ENCODE measurements at places on chromosomes 7 and 10.

DNA sequence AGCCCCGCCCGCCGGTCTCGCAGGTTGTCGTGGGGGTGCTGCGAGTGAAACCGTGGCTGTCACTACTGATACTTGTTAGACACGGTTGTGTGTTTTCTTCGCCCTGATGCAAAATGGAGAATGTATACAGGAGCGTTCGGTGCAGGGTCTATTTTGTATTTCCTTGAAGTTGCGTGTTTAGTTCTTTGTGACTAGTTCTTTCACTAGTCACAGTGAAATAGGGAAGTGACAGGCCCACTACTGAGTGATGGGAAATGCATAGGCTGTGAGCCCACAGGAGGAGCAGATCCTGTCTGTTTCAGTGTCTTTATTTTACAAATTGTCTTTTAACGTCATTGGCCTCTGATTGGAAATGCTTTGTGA lies 675 bp downstream of the ABRAXAS2 start:
- DNase-seq: no peak

DNA sequence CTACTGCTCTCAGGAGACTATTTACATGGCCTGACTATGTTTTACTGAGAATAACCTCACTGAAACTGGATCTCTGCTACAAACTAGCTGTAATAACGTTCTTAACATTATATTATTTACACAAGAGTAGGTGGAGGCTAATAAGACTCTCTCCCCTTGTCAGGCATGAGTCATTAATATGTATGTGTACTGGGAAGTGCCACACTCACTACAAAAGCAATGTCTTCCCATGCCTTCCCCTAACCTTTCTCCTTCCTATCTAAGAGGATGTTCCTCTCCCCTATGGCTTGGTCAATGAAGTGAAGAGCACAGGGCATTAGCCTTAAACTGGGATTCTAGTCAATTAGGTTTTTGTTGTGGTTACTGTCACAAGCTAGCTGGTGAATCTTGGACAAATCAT lies 147.9 kb downstream of the DGKB start:
- DNase-seq: no peak

DNA sequence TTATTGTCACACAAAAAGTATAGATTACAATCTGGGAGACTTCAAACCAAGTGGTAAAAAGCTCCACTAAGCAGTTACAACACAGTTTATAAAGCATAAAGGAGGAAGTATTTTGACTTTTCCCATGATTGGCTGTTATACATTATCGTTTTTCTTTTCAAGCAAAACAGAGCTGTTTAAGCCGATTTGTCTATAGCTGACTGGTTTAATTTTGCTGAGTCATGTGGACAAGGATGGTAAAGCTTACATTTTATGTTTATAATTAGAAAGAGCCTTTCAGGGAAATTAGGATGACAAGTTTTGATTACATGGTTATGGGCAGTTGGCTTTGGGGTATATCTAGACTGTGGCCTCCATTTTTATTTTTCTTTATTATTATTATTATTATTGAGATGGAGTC lies 152.5 kb upstream of the STK17A start:
- DNase-seq: no peak

GRCh38 chr7:72925546-72926120 lies 738 bp downstream of the POM121 start:
- DNase-seq: no peak

GRCh38 chr7:151827620-151828019 lies 49.3 kb downstream of the PRKAG2 start:
- no peak for DNase-seq

DNA sequence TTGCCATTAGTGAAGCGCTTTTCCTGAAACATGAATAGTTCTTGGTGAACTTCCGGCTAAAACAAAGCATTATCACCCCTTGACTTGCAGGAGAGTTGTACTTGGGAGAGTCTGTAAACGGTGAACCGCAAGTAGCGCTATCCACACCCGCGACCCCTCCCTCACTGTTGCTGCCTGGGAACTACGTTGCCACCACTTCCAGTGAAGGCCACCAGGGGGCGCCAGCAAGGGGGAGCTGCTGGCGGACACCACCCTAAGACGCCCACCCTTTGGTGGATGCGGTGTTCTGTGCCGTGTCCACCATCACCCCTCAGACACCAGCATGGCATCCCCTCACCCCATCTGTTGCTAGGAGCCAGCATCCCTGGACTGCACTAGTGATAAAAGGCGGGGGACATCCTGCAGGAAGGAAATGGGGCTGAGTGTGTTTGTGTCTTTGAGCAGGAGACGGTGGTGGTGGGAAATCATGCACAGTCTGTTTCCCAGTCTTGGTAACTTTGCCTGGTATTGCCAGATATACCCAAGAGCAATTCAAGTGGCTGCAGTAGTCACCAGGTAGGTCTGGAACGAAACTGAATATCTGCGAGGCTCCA lies 298.2 kb downstream of the FRMD4A start:
- DNase-seq: no peak

DNA sequence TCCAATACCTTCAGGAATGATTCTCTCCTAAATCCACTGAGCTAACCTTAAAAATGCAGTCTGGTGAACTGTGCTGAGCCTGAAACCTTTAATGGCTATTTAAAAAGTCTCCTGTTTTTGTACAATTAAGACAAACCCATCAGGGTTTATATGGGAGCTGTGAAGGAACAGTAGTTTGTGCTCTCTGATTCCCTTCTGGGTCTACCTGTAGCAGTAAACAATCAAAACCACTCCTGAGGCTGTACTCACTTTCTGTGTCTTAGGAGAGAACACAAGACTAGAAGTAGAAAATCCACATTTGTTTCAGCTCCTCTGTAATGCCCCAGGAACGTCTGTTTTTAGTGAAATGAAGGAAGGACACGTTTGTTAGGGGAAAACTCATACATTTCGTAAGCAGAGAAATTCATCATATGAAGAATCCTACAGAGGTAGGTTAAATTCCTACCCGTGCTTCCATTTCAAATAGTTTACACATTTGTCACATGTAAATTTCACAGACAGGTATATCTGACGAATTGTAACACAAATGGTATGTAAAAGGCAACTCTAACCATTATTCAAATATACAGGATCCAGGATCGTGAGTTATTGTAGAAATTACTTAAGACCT lies 2.6 kb downstream of the CUX1 start:
- no peak for DNase-seq

DNA sequence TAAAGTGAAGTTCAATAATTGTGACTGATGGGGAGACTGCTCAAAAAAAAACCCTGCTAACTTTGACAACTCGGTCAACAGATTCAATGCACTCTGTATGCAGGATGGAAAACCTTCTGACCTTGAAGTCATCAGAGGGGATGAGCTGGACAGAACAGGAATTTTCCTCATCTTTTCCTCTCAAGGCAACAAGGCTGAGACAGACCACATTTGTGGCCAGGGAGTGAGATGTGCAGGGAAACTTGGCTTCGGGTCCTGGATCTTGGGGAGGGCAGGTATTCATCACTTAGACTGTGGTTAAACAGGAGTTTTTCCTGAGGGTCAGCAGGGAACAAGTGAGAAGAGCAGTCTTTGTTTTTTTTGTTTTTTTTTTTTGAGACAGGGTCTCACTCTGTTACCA lies 100.6 kb downstream of the BAMBI start:
- DNase-seq: no peak

DNA sequence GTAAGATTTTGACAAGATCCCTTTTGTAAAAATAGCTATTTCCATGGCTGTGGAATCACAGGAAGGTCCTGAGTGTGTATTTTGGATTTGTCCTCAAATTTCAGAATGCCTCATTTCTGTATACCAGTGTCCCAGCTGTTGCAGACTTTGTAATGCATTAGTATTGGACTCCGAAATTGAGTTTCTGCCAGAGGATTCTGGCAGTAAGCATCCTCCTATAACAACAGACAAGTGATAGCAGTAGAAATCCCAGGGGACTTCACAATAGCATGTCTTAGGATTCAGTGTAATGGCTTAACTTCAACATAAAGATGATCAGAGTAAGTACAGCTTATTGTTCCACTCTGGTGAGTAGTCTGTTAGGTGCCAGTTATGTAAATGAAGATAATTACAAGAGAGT lies 104.6 kb downstream of the FOXP2 start:
- DNase-seq: no peak

DNA sequence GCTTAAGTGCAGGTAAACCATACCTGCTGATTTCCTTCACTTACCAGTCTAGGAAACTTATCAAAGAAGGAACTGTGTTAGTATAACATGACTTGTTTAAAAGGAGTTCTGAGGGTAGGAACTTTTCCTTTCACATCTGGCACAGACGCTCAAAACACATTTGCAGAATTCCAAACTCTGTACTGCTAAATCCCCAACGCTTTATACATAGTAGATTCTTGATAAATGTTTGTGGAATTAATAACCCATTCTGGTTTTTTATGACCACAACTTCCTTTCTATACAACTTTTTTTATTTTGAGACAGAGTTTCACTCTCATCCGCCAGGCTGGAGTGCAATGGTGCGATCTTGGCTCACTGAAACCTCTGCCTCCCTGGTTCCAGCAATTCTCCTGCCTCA lies 7.7 kb upstream of the TRUB1 start:
- DNase-seq: no peak

GRCh38 chr7:50448823-50449222 lies 1.3 kb downstream of the FIGNL1 start:
- DNase-seq: no peak

DNA sequence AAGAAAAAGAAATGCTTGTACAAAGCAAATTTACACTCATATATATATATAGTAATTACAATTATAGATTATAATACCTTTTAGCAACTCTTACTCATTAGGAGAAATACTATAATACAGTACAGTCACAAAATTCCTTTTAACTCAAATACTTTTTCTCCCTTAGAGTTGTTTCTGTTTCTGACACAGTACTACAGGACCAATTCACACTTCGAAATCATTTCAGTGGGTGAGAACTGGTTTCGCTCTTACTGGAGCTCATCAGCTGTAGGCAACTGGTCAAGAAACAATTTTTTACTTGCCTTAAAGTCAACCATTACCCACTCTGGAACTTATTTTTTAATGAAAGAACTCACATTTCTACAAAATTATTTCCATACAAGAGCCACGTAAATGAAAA lies 6.0 kb downstream of the CCDC186 start:
- DNase-seq: no peak

GRCh38 chr7:2567679-2568278 lies 9.0 kb downstream of the IQCE start:
- no peak for DNase-seq

Data from right atrium auricular region (tissue), 2 donors.